Aorta (tissue), 5 donors: ENCODE measurements at places on chromosomes 7 and 10. TPM values are rescaled to one million over a fixed set of nuclear protein-coding genes. Genes with fewer than 3 reads are reported as not detected.
A peak's percentile ranks its signal among the peaks of the same experiment; 100 is the strongest.

- peak overlapping the region; percentile 87 for H3K4me3 ChIP-seq
- no peak for DNase-seq
- no peaks in the 10 kb centered on the region for H3K36me3 ChIP-seq
- no peaks in the 10 kb centered on the region for H3K27me3 ChIP-seq
These were observed 54.2 kb downstream of the METTL2B start for GRCh38 chr7:128530855-128531104.

DNA sequence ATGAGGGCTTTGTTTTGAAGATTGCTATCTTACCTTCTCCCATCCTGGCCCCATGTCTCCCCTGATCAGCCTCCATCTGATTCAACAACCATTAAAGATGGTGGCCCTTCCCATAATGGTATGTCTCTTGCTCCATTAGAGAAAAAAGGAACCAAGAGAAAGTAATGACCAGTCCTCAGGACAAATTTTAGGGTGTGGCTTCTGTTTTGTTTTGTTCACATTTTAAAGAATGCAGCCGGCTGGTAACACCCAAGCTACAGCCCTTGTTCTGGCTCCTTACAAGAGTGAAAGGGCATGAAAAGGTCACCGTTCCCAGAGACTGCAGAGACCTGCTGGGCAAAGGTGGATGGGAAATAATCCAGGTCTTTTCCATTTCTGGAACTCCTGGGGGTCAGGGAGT lies 287.9 kb upstream of the NEBL start:
- H3K36me3 ChIP-seq: no peaks in the 10 kb centered on the region
- DNase-seq: no peak
- no peaks in the 10 kb centered on the region for H3K27me3 ChIP-seq

GRCh38 chr10:112758961-112759360 lies 191.1 kb upstream of the TCF7L2 start:
- H3K27ac ChIP-seq: no peak overlapping the region
- H3K4me1 ChIP-seq: no peaks in the 10 kb centered on the region
- no peaks in the 10 kb centered on the region for H3K36me3 ChIP-seq
- H3K4me3 ChIP-seq: no peak overlapping the region
- DNase-seq: no peak

DNA sequence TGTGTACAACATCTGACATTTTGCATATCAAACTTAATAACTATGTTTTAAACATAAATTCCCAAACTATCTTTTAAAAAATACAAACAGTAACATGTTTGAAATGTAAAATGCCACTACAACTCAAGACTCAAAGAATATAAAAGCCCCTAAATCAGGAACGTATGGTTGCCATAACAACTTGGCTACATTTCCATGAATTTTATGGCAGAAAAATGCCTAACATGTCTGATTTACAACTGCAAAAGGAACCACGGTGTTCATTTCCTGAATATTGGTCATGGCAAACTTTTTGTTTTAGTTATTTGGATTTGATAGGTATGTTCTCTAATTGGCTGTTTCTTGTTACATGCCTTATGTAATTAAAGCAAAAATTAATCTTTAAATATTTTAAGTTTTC lies 2.0 kb downstream of the SOSTDC1 start:
- no peak overlapping the region for H3K27ac ChIP-seq
- H3K36me3 ChIP-seq: no peaks in the 10 kb centered on the region
- no peak overlapping the region for H3K4me3 ChIP-seq
- peaks cover 3% of the 10 kb centered on the region for H3K4me1 ChIP-seq

DNA sequence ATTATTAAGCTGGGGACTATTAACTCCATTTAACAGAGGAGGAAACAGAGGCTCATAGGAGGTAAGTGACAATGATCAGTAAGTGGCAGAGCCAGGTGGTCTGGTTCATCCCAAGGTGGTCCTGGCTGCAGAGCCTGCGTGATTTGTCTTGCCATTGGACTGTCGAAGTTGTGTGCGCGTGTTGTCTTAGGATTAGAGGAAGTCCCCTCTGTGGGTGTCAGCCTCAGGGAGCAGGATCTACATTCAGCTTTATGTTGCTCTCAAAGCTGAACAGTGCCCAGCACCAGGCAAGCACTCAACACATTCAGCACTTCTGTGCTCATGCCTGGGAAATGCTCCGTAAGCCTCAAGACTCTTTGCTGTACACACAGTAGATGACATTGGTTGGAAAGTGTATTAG lies 139.5 kb downstream of the HERPUD2 start:
- no peaks in the 10 kb centered on the region for H3K36me3 ChIP-seq
- H3K27ac ChIP-seq: no peak overlapping the region
- no peak for DNase-seq
- H3K27me3 ChIP-seq: no peaks in the 10 kb centered on the region
- no peak overlapping the region for H3K4me3 ChIP-seq

- no peaks in the 10 kb centered on the region for H3K36me3 ChIP-seq
- H3K4me1 ChIP-seq: no peaks in the 10 kb centered on the region
- H3K27me3 ChIP-seq: no peaks in the 10 kb centered on the region
- no peak overlapping the region for H3K4me3 ChIP-seq
- no peak for DNase-seq
These were observed 265.2 kb upstream of the PHF14 start for GRCh38 chr7:10708447-10708846.

Gene PRR15
- total RNA-seq: 1.1 TPM
